Bronchial epithelial cell (primary cell): ENCODE measurements at places on chromosomes 7 and 10. TPM values are rescaled to one million over a fixed set of nuclear protein-coding genes. Genes with fewer than 3 reads are reported as not detected.

Gene SLC16A9
- 2.9 and 7.8 TPM in 2 replicates for total RNA-seq

DNA sequence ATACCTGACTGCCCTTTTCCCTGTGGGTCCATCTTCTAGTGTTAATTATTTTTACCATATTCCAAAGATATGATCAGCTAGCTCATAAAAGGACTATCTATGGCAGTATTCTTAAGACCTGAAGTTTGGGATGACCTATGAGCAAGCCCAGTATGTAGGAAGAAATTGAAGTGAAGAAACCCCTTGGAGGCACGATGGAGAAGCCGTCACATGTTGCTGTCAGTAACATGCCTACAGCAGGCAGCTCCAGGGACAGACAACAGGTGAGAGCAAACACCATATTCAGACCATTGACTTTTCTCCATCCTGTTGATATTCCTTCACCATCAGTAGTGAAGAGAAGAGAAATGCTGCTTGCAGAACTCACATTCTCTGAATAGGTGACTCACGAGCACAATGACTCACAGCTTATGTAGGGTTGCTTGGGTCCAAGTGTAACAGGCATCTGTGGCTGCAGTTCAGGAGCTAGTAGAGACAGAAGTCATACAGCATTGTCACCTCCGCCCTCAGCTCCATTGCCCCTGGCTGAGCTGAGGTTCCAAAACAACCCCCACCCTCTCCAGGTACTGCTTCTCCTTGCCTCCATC is 8.4 kb upstream of the LYZL2 start:
- DNase-seq: peak; percentile 93

DNA sequence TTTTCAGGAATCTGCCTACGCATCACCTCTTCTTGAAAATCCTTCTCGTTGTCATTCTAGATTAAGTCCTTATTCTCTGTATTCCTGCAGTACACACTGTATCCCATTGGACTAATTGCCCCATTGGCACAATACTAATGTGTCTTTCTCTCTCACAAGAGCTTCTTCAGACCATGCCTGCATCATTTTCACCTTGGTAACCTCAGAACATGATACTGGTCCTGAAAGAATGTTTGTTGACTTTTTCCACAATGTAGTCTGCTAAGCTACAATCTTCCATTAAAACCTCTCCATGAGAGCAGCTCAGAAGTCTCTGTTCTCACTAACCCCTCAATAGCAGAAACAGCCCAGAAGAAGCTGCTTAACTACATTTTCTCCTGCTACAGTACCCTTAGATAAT is 270.7 kb downstream of the PCDH15 start:
- no peak for DNase-seq

DNA sequence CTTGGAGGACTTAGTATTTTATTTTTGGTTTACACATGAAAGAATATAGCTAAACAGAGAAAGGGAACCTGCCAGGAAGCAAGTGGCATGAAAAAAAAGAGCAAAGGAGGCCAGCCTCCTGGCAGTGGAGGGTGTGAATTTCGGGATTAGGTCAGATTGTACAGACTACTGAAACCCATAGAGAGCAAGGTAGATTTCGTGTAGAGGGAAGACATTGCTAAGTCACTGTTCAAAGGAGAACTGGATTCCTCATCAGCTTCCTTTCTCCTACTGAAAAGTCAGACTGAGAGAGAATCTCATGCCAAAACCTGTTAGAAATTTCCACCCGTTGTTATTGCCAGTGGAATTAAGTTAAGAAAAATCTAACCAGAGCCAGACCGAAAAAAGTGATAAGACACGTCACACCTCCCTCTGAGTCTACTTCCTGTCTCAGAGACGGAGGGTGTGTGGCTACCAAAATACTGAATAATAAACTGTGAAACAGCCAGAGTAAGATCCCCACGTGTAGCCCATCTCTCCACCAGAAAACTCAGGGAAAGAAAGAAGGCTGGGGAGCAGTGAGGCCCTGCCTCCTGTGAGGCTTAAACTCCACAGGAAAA is 118.8 kb downstream of the SKIDA1 start:
- DNase-seq: peak; percentile 38

Gene ZKSCAN5
- 10.3 and 10.5 TPM in 2 replicates for total RNA-seq

GRCh38 chr7:17320102-17320497 is 21.6 kb downstream of the AHR start:
- DNase-seq: no peak

DNA sequence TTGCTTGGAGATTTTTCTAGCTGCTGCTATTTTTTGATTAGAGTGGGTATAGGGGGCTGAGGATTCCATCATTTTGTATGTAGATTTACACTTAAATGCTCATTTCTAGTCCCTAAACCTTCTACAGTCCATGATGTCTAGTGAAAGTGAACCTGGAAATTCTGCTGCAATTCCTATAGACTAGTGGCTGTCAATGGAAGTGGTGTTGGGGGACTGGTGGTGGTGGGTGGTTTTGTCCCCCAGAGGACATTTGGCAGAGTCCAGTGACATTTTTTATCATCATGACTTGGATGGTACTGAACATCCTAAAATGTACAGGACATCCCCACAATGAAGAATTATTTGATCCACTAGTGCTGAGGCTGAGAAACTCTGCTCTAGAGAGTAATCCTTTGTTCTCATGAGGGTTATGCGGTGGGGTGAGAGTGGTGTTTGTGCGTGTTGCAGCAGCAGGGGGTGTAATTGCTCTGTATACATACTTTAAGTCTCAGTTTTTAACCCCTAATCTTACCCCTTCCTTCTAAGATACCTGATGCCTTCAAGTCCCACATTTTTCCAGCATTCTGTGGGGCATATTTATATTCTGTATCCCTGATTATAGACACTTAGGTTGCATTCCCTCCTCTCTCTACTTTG is 35.0 kb downstream of the KIF11 start:
- no peak for DNase-seq

Gene ABCB4
- total RNA-seq: not detected in 2 replicates

Gene GJD4
- not detected in 2 replicates for total RNA-seq

GRCh38 chr7:1608318-1608717 is 38.5 kb upstream of the PSMG3 start:
- no peak for DNase-seq

DNA sequence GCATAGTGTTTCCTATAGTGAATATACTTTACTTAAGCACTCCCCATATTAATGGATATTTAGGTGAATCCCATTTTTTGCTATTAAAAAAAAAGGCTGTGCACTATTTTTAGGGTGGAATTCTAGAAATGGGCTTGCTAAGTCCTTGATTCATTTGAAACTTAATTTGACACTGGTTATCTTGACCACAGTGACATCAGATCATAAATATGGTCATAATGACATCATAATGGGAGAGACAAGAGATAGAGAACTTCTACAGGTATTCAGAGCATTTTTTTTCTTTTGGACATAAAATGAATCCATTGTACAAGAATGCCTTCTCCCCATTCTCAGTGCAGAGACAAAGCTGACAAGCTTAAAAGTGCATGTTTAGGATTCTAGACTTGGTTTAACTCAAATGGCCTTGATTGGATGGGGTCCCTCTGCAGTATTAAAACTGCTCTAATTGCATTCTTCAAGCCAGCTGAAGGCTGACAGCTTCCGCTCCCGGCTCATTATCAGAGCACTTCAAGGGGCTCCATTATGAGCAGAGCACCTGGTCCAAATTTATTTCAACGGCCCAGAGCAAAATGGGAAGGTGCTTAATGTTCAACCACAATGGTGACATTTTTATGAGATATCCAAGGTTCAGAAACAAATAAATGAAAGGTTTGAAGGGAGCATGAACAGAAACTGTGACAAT is 104.8 kb downstream of the JAZF1 start:
- DNase-seq: no peak

Gene TDRD1
- total RNA-seq: 1.8 and 2.1 TPM in 2 replicates

- DNase-seq: peak; percentile 40
These were observed 1.2 kb downstream of the EZH2 start for GRCh38 chr7:148882841-148883265.

DNA sequence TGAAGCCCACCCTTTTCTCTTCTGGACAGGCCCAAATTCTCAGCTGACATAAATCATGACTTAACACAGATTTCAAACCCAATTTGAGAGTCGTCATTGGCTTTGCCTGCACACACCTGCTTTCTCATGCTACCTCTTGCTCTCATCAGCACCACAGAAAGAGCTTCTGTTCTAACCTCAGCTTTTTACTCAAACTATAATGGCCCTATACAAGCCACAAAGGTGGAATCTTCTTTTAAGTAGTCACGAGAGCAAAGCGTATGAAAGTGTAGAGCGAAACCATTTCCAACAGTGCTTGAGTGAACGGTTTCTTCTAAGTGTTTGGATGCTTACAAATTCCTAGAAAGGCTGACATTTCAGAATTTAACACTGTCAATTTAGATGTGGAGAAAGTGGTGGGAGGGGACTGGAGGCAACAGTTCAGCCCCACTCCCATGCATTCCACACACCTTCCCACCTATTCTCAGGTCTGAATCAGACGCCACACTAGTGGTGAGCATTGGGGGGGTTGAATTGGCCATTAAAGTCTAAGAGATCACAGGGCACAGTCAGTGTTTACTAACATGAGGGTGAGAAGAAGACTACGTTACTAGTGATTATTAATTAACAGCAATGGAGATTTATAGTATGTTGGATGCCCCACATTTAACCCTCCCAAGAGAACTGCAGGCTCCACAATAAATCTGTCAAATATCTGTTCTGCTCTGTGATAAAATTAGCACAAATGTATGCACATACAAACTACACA is 114.0 kb downstream of the PRKCQ start:
- DNase-seq: no peak

Gene C10orf62
- total RNA-seq: under 0.01 TPM in 1 of 2 replicates, not detected in the other

DNA sequence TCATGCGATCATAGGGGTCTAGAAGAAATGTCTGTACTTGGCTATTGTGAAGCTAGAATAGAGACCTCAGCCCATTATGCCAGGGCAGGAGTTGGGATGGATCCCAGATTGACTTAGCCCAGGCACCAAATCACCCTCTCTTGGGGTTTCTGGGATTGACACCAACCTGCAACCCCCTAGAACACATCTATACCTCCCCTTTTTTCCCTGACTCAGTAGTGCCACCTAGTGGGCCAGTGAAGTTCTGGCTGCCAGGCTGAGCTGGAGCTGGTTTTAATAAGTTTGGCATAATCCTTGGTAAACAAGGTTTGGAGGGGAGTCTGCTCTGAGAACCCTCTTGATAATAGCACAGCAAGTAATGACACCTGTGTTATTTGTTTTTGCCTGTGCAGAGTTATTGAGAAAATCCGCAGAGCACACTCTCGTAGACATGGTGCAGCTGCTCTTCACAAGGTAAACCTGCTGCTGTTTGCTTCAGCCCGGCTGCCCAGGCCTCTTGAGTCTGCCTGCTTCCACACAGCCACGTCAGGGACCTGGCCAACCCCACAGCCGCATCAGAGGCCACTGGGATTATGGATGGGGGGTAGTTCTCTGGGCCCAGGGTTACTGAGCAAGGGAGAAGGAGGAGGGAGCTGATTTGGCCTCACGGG is 43.3 kb upstream of the NFKB2 start:
- peak; percentile 47 for DNase-seq

Gene AQP1
- under 0.01 TPM in 1 of 2 replicates, not detected in the other for total RNA-seq

- peak; percentile 60 for DNase-seq
These were observed 13.0 kb upstream of the KCNIP2 start for GRCh38 chr10:101856626-101857025.

- no peak for DNase-seq
These were observed 41.4 kb downstream of the BRAF start for GRCh38 chr7:140883378-140883777.

Gene PON1
- total RNA-seq: not detected in 2 replicates

Gene GRM3
- not detected in 2 replicates for total RNA-seq

GRCh38 chr10:29244978-29245377 is 43.9 kb upstream of the LYZL1 start:
- no peak for DNase-seq

Gene GIMAP2
- total RNA-seq: 0.13 and 0.26 TPM in 2 replicates

DNA sequence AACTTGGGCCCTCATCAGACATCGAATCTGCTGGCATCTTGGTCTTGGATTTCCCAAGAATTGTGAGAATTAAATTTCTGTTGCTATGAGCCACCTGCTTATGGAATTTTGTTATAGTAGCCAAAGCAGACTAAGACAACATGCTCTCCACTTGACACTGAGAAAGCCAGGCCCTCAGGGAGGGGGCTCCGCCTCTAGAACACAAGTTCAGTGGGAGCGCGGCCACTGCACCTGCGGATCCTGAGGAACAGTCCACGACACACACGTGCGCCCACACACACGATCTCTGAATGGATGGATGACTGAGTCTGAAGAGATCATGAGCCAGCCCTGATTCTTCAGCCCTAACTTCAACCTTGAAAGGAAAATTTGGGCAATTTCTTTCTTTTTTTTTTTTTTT is 73.7 kb downstream of the CTBP2 start:
- DNase-seq: no peak

Gene ECHDC3
- 1.6 and 10.0 TPM in 2 replicates for total RNA-seq

- DNase-seq: no peak
These were observed 403.6 kb downstream of the NRG3 start for GRCh38 chr10:82278401-82279182.

DNA sequence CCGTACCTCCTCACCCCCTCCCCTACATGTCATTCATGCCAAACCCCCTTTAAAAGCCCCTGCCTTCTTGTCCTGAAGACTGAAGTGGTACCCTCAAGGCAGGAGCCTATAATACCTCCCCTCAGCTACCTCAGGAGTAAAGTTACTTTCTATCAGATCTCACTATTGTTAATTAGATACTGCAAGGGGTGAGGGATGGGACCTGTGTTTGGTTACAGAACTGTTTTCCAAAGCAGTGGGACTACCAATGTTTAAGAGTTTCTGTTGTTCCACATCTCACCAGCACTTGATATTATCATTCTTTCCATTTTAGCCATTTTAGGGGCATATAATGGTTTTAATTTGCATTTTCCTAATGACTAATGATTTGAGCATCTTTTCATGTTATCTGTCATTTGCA is 196.8 kb upstream of the LRRN3 start:
- DNase-seq: no peak

- DNase-seq: peak; percentile 73
These were observed 4.0 kb upstream of the CREB5 start for GRCh38 chr7:28408105-28408959.

Gene NPY4R2
- total RNA-seq: not detected in 2 replicates

- no peak for DNase-seq
These were observed 9.0 kb upstream of the ADAP1 start for GRCh38 chr7:963236-964078.

Gene HTR7
- total RNA-seq: 15.5 and 16.3 TPM in 2 replicates

Gene NKX6-2
- under 0.01 TPM in 1 of 2 replicates, not detected in the other for total RNA-seq
